ENCODE measurements at places on chromosomes 16 and 17.

- DNase-seq = no peak
Measured at GRCh38 chr17:69175625-69176456, 34.1 kb upstream of the ABCA6 start.

GRCh38 chr17:13970531-13970930, 98.8 kb upstream of the COX10 start:
- no peak for DNase-seq

DNA sequence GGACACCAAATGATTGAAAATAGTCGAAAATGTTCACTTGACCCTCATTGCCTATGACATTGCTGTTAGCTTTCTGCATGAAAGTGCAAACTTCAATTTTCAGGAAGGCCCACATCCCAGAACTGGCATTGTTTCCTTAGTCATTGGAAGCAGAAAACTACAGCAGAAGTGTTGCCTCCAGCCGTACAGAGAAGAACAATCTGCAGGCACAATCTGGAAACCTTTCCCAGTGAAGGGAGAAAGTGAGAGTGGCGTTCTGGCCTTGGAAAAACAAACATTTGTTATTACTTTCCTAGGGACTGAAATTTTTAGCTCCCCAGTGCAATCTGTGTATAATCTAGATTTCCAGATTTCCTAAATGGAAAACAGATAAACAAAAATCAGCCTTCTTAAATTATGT, 529.5 kb upstream of the RBFOX1 start:
- no peak for DNase-seq

- no peak for DNase-seq
Measured at GRCh38 chr16:4411684-4412083, 4.7 kb downstream of the CORO7 start.

DNA sequence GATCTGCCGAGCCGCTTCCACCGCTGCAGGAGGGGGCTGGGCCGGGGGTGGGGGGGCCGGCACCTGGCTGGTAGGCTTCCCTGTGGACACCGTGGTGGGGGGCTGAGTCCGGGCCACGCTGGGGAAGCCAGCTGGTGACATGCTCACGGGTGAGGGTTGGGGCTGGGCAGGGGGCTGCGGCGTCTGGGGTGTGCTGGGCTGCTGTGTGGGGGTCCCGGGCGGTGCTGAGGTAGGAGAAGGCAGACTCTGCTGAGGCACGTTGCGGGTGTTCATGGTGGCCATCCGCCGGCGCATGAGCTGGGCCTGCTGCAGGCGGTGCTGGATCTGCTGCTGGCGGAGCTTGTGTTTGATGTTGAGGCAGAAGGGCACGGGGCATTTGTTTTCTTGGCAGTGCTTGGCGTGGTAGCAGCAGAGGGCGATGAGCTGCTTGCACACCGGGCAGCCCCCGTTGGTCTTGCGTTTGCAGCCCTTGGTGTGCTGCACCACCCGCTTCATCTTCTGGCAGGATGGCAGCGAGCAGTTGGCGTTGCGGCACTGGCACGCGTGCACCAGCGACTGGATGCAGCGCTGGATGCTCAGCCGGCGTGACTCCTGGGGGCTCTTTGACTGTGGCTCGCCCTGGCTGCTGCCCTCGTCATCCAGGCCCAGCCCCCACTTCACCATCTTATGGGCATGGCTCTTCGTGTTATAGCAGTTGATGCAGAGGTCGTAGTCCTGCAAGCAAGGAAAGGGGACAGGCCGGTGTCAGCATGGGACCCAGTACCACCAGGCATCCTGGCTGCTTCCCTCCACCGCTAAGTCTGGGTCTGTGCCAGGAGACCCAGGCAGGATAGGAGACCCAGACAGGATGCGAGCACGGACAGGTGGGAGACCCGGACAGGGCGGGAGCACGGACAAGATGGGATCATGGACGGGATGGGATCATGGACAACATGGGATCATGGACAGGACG, 12.1 kb upstream of the TRAP1 start:
- DNase-seq = no peak

DNA sequence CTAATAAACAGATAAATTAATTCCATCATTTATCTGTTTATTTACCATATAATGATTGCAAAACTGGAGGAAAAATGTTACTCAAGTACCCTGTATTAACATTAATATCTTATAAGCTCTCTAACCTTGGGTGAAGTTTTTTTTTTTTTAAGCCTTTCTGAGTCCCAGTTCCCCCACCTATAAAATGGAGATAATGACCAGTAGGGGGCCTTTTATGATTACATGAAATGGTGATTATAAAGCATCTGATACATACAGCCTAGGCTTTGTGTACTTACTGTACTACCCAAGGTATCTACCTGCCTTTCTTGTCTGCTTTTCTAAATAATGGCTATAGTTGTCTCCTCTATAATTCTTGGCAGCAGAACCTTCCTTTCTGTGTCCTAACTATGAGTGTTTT, 22.6 kb downstream of the LRRC36 start:
- no peak for DNase-seq

DNA sequence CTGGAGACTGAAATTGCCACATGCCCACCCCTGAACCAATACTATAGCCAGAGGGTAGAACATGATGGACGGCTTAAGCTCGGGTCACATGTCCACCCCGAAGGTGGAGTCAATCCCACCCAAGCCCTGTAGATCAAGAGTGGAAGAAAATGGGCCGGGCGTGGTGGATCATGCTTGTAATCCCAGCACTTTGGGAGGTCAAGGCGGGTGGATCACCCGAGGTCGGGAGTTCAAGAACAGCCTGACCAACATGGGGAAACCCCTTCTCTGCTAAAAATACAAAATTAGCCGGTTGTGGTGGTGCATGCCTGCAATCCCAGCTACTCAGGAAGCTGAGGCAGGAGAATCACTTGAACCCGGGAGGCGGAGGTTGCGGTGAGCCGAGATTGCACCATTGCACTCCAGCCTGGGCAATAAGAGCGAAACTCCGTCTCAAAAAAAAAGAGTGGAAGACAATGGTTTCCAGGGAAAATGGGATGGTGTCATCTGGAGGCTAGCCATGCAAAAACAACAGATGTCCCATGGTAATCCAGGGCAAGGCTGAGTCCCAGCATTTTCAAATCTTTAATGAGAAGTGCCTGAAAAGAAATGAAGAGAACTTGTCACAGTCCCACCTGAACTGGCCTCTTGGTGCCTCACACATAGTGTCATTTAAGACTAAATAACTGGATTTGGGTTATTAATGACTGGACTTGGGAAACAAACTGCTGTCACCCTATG, 30.1 kb downstream of the CD300LF start:
- DNase-seq = no peak

DNA sequence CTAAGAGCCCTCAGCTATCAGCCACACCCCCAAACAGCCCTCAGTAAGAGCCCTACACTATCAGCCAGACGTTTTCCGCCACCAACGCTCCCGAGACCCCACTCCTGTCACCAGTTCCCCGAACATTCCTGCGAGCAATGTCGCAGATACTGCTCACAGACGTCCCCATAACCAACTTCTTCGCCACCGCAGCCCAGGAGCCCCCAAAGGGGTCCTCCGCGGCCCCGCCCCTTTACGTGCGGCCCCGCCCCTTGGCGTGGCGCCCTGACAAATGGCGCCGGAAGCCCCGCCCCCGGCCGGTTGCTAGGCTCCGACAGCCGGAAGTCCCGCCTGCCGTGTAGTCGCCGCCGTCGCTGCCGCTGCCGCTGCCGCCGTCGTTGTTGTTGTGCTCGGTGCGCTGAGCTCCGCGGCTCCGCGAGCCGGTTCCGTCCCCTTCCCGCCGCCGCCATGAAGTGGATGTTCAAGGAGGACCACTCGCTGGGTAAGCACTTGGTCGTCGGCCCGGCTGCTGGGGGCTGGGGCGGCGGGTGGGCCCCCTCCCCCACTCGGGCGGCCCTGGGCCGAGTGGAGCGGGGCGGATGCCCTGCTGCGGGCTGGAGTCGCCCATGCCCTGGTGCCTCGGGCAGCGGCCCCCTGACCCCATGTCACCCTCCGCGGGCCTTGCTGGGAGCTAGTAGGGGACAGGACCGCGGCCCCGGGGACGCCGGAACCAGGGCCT, at the start of gene GABARAPL2:
TSS of gene GABARAPL2 (plus strand) at position 340 of the 718 bp plus-strand sequence. CDS start at position 448, 108 bp downstream.
- peak; percentile 76 for DNase-seq
